ENCODE measurements at places on chromosomes 6 and 20. TPM values are rescaled to one million over a fixed set of nuclear protein-coding genes. Genes with fewer than 3 reads are reported as not detected.

The WFDC10B gene
- total RNA-seq = not detected

The TMEM244 gene
- total RNA-seq = not detected

The GATA5 gene
- 0.56 TPM for total RNA-seq

The GCLC gene
- 58.3 TPM for total RNA-seq

The BTN1A1 gene
- total RNA-seq = not detected

The NDUFAF4 gene
- 16.0 TPM for total RNA-seq

The SLC22A3 gene
- total RNA-seq = 29.7 TPM

The NNAT gene
- not detected for total RNA-seq

The LGSN gene
- total RNA-seq = 0.90 TPM

The IL17F gene
- total RNA-seq = not detected

The DDX27 gene
- 10.5 TPM for total RNA-seq

The ENPP1 gene
- total RNA-seq = 53.3 TPM

The VWA7 gene
- 3.3 TPM for total RNA-seq

The TREM2 gene
- total RNA-seq = 0.93 TPM

The FAM83C gene
- total RNA-seq = not detected

The BPIFB1 gene
- not detected for total RNA-seq

The RFX6 gene
- total RNA-seq = not detected

The AHI1 gene
- total RNA-seq = 7.7 TPM

The MKKS gene
- total RNA-seq = 11.9 TPM

The OR2J3 gene
- not detected for total RNA-seq

The NDRG3 gene
- 7.5 TPM for total RNA-seq

The CNKSR3 gene
- 20.1 TPM for total RNA-seq

The RAET1L gene
- not detected for total RNA-seq

The NKX2-2 gene
- not detected for total RNA-seq

The IMPG1 gene
- not detected for total RNA-seq

The ADGRF5 gene
- 14.6 TPM for total RNA-seq

The DNAH8 gene
- not detected for total RNA-seq

The FKBP5 gene
- total RNA-seq = 104 TPM

The MYBL2 gene
- total RNA-seq = not detected

The TAF11 gene
- total RNA-seq = 13.4 TPM

The HMGCLL1 gene
- total RNA-seq = 0.31 TPM

The CPNE5 gene
- 0.19 TPM for total RNA-seq

The RRAGD gene
- total RNA-seq = 15.1 TPM

The CCDC28A gene
- 27.1 TPM for total RNA-seq

The VSX1 gene
- not detected for total RNA-seq

The MCHR2 gene
- total RNA-seq = not detected
